ENCODE measurements at places on chromosomes 13 and 19.

DNA sequence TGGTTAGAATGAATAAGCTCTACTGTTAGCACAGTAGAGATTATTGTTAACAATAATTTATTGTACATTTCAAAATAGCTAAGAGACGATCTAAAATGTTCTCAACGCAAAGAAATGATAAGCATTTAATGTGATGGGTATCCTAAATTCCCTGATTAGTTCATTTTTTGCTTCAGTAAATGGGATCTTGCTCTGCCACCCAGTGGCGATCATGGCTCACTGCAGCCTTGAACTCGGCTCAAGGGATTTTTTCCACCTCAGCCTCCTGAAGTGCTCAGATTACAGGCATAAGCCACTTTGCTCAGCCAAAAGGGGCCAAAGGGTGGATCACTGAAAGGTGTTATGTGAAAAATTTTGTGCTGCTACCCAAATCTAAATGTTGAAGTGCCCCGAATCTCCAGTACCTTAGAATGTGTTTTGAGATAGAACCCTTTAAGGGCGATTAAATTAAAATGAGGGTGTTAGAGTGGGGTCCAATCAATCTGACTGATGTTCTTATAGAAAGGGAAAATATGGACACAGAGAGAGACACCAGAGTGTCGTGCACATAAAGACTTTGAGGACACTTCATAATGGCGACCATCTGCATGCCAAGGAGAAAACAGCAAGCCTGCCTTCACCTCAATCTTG is 31.5 kb upstream of the ZNF766 start:
- peak; percentile 32 for DNase-seq

GRCh38 chr13:95535243-95535642 is 17.3 kb upstream of the CLDN10 start:
- no peak for DNase-seq

DNA sequence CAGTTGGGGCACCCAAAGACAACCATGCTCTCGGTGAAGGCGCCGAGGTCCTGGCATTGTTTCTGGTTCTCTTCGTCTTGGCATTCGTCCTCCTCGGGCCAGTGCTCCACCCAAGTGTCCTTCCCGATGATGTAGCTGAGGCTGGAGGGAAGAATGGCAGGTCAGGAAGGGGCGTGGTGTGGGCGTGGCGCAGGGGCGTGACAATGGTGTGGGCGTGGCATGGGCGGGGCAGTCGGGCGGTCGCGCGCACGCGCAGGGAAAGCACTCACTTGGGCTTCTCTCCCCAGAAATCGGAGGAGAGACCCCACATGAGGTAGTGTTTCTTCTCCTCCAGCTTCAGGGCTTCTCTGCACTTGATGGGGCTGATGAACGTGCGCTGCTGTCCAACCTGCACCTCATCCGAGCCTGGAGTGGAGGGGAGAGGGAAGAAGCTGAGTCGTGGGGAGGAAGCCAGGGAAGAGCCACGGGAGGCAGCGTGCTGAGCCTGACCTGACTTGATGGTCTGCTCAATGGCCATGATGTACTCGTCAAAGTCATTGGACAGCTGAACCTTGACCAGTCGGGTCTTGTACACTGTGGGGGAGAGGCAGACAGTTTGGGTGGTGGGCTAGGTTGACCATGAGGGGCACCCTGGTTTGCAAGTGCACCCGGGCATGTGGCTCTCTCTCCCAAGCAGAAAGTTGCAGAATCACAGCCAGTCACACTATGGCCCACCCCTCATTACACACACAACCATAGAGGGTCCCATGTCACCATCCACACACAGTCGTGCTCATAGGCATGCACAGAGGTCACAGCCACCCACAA is 8.1 kb upstream of the TNFSF14 start:
- no peak for DNase-seq

DNA sequence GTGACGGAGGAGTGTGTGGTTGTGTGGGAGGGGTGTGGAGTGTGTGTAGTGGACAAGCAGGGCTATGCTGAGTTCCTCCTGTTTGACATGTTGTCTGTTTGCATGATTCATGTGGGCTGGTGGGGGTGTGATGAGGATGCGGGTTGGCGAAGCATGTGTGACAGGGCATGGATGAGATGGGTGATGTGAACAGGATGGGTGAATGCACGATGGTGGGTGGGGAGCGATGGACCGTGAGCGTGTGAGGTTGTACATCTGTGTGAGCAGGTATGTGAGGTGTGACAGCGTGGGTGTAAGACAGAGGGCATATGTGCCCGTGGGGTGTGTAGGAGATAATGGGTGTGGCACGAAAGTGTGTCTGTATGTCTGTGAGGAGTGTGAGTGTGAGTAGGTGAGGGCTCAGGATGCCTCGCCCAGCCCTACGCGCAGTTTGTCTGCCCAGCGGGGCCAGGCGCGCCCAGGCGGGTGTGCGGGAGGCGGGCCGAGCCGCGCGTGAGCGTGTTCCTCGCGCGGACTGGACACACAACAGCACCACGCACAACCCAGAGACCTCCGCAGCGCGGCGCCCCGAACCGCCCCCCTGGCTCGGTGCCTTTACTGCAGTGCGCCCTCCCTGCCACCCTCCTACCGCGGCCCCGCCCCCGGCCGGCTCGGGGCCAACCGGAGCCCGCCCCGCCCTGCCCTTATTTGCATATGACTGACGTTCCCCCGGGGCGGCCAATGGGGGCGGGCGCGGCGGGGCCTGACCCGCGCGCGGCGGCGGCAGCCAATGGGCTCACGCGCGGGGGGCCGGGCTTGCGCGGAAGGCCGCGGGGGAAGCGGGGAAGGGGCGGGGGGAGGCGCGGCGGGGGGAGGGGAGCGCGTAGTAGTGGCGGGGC is 14.4 kb downstream of the CIC start:
- peak; percentile 94 for DNase-seq

GRCh38 chr19:41431426-41432386 is 4.5 kb upstream of the B3GNT8 start:
- no peak for DNase-seq

- DNase-seq: no peak
These were observed 107.8 kb downstream of the RXFP2 start for GRCh38 chr13:31846961-31847752.

DNA sequence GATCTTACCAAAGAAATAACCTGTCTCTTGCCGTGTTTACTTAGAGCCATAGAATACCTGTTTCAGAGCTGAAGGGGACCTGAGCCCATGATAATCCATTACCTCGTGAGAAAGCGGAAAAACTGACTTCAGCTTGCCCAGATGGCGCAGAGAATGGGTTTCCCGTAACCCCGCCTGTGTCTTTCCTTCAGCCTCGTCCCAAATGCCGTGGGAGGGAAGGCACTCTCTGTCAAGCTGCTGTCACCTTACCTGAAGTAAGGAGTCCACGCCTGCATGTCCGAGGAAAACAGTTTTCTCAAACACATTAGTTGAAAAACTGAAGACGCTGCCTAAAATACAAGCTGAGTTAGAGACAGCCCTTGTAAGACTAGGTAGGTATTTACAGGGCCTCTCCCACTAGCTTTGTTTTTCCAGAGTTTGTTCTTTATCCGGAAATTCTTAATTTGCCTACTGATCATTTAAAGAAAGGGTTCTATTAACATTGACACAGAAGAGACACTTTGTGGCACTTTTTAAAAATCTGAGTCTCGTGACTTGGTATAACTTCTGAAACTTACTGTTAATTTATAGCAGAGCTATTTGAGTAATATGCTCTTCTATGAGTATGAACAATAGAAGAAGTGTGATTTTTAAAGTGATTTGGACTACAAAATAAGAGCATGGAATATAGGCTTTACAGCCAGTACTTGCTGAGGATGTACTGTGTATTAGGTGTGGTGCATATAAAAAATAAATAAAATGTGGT is 1.3 kb upstream of the INTS6 start:
- peak; percentile 34 for DNase-seq

DNA sequence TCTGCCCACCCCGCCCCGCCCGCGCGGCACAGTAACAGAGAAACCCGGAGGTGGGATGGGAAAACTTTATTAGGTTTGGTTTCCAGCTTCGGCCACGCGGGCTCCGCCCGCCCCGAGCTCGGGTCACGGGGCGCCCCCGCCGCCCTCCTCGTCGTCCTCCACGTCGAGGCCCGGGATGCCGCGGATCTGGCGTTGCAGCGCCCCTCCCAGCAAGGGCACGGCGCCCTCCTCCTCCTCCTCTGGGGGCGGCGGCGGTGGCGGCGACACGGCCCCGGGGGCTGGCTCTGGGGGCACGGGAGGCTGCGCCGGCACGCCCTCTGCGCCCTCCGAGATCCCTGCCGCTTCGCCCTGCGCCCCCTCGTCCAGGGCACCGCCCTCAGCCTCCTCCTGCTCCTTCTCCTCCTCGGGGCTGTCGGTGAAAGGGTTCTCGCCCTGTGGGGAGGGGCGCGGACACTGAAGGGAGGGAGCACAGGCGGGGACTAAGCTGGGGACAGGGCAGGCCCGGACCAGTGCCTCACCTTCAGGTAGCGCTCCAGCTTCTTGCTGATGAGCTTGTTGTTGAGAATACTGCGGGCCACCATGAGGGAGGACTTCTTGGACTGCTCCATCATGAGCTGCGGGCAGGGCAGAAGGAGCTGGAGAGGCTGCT is 536 bp upstream of the AKAP8 start:
- DNase-seq: no peak

- DNase-seq: no peak
These were observed 26.8 kb upstream of the SACS start for GRCh38 chr13:23460309-23460708.

DNA sequence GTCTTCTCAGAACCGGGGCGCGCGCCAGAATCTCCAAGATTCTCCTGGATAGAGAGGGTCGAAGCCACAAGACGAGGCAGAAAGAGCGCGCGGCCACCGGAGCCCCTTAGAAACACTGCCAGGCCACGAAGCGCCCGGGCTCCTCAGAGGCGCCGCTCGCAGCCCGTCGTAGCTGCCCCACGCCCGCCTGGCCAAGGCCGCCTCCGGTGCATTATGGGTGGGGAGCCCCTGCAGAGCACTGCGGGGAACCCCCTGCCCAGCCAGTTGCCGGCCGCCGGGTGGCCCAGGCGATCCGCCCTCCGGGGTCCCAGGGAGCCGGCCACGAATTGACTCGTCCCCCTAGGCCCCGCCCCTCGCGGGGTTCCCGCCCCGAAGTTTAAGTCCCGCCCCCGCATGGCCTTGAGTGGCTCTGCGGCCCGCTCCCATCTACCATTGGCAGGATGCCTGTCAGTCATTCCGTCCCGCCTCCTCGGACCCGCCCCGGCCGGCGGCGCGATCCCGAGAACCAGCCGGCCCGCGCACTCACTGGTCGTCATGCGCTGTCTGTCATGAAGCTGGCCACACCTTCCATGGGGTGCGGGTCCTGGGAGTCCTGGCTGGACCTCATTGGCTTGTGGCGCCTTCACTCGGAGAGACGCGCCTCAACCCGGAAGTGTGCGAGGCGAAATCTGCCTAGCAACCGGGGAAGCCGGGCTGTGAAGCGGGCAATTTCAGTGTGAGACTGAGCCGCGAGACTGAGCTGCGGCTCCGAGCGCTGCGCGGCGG is 20.2 kb upstream of the GATAD2A start:
- DNase-seq: peak; percentile 99

DNA sequence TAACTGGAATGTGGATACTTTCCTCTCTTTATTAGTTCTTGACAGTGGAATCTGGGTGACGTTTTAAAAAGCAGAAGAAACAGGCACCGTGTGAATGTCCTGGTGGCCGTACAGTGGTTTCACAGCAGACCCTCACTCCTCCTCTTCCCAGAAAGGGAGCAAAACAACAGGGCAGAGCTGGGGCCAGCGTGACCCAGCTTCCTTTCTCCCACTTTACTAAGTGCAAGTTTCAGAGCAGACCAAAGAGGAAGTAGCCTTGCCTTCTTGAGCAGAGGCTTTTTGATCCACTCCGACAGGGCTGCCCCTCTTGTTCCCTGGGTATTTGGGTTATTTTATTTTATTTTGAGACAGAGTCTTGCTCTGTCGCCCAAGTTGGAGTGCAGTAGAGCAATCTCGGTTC is 19.6 kb upstream of the C19orf33 start:
- DNase-seq: no peak

DNA sequence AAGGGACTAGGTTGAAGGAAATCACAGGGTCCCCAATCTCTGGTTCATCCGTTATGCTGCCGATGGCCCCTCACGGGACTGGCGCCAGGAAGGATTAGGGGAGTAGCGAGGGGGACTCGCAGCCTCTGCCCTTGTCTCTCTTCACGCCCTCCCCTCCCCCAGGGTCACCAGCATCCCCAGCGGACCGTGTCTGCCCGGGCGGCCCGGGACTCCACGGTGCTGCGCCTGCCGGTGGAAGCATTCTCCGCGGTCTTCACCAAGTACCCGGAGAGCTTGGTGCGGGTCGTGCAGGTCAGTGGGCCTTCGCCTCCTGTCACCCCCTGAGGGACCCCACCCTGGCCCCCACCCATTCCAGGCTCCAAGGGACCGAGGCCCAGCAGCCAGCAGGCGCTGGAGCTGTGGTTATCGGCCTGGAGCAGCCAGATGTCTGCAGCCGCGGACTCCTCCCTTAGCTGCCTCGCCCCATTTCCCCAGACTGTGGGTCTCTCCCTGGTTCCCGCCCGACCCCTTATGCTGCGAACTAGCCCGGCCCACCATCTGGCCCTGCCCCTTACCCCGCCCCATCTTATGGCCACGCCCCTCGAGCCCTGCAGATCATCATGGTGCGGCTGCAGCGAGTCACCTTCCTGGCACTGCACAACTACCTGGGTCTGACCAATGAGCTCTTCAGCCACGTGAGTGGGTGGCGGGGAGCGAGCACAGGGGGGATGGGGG is 5.4 kb downstream of the PNPLA6 start:
- no peak for DNase-seq

- DNase-seq: no peak
These were observed 7.5 kb downstream of the GPR180 start for GRCh38 chr13:94609196-94609595.

GRCh38 chr19:56991912-56992311 is 127.9 kb upstream of the USP29 start:
- DNase-seq: no peak

GRCh38 chr19:55088543-55089341 is 13.1 kb downstream of the EPS8L1 start:
- peak; percentile 65 for DNase-seq

DNA sequence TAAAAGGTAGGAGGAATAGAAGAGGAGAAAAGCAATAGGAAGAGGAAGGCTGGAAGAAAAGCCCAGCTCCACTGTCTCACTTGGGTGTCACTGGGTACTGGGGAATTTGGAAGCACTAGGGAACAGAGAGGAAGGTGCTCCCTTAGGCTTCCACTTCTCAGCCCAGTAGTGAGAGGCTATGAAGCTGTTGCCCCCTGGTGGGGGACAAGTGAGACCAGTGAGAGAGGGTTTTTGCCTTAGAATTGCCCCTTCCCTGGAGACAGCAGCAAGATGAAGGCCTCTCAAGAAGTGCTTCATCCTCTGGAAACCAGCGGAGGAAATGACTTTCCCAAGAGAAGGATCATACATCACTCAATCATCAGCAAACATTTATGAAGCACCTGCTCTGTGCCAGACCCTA is 4.7 kb upstream of the ZNF606 start:
- no peak for DNase-seq

GRCh38 chr19:49590071-49590970 is 661 bp upstream of the PRR12 start:
- DNase-seq: peak; percentile 89

All from stimulated activated CD4-positive, alpha-beta T cell treated with anti-CD3 and anti-CD28 coated beads, TNF-alpha, amount 100 ng/mL, for 4 hours (primary cell).